ENCODE measurements at places on chromosomes 7 and 10.
A peak's percentile ranks its signal among the peaks of the same experiment; 100 is the strongest.

DNA sequence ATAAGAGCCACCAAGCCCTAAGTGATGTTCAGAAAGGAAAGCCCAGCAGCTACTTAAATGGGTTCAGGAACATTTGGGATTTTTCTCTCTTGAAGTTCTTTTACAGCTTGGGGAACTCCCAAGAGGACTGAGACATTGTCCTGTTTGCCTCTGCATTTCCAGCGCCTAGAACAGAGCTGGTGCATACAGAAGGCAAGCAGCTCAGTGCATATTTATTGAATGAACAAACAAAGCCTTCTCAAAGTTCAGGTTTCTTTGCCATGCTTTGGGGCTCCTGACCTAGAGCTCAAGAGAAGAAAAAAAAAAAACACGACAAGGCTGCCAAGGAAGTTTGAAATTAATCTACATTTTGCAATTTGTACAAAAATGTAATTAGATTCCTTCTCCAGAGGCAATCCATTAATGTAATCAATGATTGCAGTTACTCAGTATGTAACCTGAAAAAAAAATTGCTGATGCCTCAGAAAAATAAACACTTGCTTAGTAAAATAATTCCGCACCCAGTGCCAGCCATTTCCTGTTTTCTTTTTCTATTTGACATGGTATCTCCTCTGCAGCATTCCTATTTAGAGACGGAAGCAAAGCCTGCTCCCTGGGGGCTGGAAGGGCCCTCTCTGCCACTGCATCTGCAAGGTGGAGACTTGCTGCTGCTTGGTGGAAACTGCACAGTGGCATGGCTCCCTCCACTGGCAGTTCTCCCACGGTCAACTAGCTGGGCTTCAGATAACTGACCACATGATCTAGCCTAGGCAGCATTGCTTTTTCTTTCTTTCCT is 157.3 kb downstream of the TMEM178B start:
- no peak for DNase-seq

DNA sequence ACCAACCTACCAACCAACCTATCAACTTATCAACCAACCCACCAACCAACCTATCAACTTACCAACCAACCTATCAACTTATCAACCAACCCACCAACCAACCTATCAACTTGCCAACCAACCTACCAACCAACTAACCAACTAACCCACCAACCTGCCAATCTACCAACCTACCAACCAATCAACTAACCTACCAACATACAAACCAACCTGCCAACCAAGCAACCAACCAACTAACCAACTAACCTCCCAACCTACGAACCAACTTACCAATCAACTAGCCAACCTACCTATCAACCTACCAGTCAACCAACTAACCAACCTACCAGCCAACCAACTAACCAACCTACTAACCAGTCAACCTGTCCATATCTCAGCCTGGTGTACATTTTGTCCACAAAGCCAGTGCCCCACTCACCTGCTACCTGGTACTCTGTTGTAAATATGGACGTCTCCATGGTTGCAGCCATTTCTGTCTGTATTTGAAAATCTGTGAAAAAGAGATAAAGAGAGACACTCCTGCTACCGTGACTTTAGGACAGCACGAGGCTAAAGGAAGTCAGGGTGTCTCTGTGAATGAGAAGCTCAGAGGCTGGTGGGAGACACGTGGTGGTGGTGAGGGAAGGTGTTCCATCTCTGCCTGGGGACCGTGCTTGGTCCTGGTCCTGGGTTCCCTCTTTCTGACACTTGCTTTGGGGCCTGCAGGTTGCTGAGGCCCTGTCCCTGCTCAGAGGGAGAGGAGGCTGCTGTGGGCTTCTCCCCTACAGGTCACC is 41.9 kb upstream of the IL15RA start:
- no peak for DNase-seq

- peak; percentile 1 for DNase-seq
These were observed 112.5 kb upstream of the PRSS1 start for GRCh38 chr7:142636751-142637150.

- no peak for DNase-seq
These were observed 3.8 kb upstream of the PKD2L1 start for GRCh38 chr10:100333661-100334440.

DNA sequence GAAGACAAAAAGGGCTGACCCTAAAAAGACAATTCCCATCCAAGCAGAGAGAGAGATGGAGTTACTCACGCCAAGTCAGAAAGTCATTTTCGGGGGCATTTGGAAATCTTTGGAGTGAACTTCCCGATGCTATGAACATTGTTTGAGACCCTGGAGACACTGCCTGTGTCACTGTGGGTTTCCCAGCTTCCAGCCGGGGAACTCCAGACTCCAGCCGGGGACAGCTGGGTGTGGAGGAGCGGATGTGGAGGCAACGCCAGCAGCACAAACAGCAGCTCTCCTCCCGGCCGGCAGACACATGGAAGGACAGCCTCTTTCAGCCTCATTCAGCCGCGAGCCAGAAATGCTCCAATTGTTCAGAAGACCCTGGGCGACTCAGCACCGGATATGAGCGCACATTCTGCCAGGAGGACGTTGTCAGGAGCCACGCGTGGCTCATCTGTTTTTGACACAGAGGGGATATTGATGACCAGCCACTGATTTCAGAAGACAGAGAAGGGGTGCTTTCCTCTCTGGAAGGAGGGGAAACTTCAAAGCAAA is 97.6 kb downstream of the PRPF18 start:
- DNase-seq, result no peak

- no peak for DNase-seq
These were observed 375.2 kb downstream of the PAXIP1 start for GRCh38 chr7:154627646-154628290.

DNA sequence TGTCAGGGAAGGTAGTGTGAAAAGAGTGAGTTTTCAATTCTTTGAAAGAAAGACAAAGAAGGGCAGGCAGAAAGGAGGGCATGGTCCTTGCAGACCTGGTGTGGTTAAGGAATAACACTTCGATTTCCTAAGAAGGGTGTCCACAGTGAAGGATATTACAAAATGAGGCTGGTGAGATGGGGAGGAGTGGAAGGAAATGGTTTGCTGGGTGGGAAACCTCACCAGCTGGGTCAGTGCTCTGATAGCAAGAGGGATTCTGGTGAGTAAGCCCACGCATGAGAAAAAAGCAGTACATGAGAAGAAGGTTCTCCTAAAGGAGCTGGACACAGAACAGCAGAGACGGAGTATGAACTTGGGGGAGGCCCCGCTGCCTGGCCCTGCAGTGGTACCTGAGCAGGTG is 230.6 kb upstream of the PLXNA4 start:
- DNase-seq, result no peak

- no peak for DNase-seq
These were observed 1265.8 kb upstream of the LRRTM3 start for GRCh38 chr10:65660006-65660405.

DNA sequence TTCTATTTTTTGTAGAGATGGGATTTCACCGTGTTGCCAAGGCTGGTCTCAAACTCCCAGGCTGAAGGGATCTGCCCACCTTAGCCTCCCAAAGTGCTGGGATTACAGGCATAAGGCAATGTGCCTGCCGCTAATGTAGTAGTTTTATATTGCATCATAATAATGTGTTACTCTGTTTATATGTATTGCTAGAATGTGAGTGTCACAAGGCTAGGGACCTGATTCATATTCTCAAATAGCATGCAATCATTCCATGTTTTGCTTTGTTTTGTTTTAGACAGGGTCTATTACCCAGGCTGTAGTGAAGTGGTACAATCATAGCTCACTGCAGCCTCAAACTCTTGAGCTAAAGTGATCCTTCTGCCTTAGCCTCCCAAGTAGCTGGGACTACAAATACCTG is 13.5 kb downstream of the CCL26 start:
- DNase-seq, result no peak

DNA sequence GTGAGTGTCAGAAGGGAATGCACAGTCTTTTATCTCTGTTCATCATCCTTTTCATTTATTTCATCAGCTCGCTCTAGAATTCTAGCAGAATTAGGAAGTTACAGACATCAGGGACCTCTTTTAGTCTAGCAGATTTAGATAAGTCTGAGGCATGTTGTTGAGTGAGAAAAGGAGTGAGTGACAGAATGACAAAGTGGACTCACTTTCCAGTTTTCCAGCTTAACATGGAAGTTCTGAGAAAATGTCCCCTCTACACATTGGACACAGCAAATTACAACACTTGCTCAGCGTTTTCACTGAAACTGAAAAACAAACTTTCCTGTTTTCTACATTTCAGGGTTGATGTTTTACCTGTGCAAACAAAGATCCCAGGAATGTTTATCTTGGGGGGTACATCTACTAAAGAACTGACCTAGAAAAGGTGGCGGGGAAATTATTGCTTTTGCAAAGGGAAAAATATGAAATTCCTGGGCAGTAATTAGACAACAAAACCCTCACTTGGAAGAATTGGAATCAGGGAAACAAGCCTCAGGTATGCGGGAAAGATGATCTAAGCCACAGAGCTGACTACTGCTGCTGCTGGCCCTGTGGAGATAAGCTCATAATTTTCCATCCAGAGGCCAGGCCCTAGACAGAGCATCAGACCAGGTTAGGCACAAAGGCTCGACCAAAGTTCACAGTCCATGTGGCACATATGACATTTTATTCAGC is 14.6 kb upstream of the CYP3A5 start:
- no peak for DNase-seq

GRCh38 chr10:79248341-79249185 is 98.7 kb upstream of the PPIF start:
- DNase-seq, result no peak

All from activated CD8-positive, alpha-beta memory T cell treated with anti-CD3 and anti-CD28 coated beads for 1 hour (primary cell).